Stimulated activated CD4-positive, alpha-beta T cell treated with anti-CD3 and anti-CD28 coated beads, Interleukin-4, amount 100 ng/mL, for 48 hours (primary cell): ENCODE measurements at places on chromosomes 2 and 18.
A peak's percentile ranks its signal among the peaks of the same experiment; 100 is the strongest.

GRCh38 chr2:32678825-32679224 lies 51.0 kb downstream of the TTC27 start:
- no peak for DNase-seq

GRCh38 chr2:66228128-66228547 lies 206.8 kb upstream of the MEIS1 start:
- no peak for DNase-seq

DNA sequence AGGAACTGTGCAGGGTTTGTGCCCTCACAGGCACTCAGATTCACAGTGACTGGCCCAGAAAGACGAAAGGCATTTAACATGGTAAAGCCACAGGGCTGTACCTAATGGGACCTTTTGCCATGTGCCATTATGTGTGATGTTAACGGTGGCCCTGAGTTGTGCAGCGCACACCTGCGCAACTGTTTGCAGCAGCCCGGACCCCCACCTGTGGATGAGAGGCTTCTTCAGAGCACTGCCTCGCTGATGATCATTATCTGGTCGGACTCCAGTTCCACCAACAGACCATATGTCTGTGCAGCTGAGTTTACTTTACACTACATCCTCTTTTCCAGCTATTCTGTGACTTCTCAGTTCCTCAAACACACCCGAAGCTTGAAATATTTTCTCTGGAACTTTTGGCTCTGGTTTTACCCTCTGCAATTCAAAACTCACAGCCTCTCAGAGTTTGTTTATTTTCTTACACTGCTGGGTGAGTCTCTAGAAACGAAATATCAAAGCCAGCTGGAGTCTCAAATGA lies 35.6 kb upstream of the UBE2F start:
- no peak for DNase-seq

DNA sequence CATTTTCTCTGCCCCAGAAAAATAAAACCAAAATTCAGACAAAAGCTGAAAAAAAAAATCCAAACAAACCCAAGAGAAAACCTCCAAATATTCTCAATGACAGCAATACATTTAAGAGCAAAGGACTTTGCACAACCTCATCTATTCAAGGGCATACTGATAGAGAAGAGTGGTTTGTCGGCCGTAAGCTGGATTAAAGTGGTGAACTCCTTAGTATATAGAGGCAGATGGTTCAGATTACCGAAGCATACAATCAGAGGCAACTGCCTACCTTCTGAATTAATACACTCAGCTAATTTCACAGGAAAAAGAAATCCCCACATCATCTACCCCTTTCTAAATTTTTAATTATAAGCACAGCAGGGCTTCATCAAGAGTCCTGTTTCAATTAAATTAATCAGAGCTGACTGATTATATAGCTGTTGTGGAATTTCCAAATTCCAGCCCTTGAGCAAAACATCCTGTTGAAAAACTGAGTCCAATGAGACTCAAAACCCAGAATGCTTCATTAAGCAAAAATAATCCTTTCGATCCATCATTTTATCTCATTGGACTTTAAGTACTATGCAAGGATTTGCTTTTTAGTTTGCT lies at the start of gene CPLX4:
Gene CPLX4, minus strand, starts transcription at position 190 of the 591 bp plus-strand sequence. Its CDS starts 187 bp downstream, at position 3.
- no peak for DNase-seq

DNA sequence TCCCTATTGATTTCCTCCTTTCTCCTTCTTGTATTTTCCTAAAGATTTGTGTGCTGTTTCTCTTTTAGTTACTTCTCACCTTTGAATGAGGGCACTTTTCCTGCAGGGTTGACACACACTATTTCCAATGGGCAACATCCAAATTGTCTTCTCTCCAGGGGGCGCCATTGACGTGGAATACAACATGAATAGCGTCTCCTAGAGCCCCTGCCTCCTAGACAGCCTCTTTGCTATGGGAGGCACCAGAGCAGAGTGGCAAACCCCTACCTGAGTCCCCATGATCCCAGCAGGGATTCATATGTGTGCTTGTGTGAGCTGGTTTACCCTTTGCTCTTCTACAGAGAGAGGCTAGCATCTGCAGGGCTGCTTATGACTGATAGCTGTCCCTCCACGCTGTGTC lies 61.3 kb upstream of the ITSN2 start:
- DNase-seq, result peak; percentile 58

DNA sequence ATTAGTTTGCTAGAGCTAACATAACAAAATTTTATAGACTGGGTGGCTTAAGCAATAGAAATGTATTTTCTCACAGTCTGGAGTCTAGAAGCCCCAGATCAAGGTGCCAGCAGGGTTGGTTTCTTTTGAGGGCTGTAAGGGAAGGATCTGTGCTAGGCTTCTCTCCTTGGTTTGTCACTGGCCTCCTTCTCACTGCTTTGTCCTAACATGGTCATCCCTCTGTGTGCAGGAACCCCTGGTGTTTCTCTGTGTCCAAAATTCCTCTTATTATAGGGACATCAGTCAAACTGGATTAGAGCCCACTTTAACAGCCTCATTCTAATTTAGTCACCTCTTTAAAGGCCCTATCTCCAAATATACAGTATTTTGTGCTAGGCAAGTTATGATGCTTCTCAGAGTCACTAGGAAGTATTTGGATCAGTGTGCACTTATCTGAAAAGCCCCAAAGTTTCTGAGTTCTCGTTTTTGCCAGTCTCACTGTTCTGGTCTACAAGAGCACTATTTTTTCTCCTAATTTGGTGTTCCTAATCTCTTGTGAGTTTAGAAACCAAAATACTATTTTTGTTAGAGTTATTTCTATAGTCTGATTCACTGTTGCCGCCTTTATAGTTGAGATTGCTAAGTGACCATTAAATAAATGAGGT lies 29.0 kb downstream of the ZC3H6 start:
- DNase-seq, result no peak

GRCh38 chr2:15494877-15495276 lies 66.3 kb downstream of the NBAS start:
- DNase-seq, result no peak

DNA sequence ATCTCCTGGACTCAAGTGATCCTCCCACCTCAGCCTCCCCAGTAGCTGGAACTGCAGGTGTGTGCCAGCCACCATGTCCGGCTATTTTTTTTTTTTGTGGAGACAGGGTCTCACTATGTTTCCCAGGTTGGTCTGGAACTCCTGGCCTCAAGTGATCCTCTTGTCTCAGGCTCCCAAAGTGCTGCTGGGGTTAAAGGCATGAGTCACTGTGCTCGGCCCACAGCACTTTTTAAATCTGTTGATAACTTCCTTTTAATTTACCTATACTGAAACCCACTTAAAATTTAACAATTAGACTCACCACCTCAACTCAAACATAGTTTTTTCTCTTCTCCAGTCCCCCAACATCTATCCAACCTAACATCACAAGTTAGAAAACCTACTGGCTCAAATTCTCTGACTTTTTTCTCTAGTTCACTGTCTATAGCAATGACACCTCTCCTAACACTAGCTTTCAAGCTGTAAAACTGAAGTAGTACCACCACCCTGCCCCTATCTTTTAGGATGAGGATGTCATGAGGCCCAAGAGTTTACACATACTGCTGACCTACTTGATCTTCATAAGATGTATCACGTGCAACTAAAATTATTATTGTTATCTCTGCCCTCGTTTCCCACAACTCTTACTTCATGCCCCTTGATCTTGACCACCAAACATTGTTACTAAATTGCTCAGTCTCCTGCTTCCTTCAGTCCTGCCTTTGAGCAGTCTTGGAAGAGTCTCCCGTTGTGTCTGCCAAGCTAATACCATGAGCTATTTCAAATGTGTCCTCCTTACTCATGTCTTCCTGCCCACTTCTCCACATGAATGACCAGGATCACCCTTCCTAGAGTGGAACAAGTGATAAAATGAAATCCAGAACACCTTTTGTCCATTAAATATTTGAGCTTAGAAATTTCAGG lies 142.3 kb upstream of the ZFP36L2 start:
- DNase-seq, result no peak

DNA sequence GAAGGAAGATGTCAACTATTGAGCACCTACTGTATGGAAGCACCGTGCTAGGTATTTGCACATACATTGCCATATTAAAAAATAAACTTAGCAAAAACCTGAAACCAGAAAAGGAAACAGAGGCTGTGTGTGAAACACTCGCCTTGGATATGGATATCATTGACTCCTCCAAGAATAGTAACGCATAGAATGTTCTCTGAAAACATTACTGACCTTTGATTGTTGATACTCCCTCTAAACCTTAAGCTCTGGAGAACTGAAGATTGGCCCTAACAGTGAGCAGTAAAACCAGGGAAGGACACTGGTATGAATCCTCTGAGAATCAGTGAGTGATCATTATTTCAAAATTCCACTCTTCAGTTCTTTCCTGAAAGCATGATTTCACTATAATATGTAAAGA lies 236.8 kb downstream of the CDH20 start:
- DNase-seq, result no peak

DNA sequence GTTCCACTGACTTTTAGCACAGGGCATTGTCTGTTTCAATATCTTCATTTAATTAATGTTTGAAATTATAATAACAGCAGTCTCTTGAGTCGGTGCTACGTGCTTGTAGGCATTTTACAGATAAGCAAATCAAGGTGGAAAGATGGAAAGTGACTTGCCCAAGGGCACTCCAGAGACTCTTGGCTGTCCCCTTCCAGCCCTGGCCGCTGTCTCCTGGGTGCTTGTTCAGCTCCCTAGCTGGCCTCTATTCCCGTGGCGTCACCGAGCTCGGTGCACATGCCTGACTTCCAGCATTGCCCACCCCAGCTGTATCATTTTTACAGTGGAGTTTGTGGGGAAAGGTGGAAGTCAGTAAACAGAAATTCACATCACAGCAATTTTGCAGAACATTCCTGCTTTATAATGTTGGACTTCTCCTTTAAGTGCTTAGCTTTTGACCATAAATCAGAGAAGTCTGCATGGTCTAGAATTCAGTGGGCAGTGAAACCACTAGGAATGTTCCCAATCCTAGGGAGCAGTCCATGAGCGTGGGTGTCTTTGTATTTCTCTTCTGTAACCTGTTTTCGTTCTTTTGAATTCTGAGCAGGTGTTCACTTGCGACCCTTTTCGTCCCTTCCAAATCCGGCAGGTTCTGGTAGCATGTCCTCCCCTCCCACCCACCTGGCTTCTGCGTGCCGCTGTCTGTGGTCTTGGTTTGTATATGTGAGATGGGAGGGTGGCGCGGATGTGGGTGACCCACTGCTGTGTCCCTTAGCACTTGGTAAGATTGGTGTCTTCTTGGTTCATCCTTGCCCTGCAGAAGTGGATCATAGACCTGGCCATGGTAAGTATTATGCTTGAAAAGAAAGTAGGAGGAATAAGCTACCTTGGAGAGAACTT lies 8.4 kb downstream of the SLC66A3 start:
- no peak for DNase-seq

DNA sequence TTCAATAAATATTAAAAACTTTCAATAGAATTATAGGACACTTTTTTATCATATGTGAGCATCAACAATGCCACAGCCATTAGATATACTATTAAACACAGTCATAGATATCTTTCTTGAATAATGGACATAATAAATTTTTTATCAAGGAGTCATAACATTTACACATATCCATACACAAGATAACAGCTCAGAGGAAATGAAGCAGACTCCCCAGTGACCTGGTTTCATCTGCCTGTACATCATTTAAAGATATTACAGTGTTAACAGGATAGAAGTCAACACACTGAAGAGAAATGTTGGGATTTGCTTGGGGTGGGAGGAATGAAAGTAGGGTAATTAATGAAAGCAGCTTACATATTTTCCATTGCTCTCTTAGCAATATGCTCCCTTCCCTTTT lies 5.1 kb downstream of the SCG2 start:
- no peak for DNase-seq

DNA sequence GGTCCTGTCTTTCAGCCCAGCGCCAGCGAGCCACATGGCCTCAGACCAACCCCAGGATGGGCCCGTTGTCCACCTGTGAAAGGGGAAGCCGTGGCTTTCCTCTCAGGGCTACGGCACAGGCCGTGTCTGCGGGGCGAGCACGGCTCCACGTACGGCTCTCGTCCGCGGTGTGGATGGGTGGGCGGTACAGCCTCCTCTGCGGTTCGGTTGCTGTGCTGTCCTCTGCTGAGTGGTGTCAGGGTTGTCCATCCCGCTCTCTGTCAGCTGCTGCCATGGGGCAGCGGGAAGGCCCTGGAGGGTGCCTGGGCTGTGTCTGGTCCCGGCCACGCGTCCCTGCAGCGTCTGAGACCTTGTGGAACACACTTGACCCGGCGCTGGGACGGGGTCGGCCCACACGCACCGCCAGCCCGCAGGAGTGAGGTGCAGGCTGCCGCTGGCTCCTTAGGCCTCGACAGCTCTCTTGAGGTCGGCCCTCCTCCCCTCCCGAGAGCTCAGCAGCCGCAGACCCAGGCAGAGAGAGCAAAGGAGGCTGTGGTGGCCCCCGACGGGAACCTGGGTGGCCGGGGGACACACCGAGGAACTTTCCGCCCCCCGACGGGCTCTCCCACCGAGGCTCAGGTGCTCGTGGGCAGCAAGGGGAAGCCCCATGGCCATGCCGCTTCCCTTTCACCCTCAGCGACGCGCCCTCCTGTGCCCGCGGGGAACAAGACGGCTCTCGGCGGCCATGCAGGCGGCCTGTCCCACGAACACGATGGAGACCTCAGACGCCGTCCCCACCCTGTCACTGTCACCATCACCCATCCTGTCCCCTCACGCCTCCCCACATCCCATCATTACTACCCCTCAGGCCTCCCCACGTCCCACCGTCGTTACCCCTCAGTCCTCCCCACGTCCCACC lies 128.7 kb downstream of the NFATC1 start:
- peak; percentile 55 for DNase-seq

DNA sequence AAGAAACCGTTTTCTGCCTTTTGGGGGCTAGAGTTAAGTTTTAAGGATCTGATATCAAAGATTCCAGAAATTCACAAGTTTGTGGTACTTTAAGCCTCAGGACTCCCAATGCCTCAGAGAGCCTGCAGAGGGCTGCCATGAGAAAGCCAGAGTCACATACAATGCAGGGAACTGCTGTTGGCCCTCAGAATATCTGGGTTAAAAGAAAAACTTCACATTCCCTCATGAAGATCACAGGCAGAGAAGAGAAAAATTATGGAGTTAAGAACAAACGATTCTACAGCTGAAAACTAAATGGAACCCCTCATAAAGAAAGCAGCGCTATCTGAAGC lies 39.5 kb downstream of the HDAC4 start:
- no peak for DNase-seq

DNA sequence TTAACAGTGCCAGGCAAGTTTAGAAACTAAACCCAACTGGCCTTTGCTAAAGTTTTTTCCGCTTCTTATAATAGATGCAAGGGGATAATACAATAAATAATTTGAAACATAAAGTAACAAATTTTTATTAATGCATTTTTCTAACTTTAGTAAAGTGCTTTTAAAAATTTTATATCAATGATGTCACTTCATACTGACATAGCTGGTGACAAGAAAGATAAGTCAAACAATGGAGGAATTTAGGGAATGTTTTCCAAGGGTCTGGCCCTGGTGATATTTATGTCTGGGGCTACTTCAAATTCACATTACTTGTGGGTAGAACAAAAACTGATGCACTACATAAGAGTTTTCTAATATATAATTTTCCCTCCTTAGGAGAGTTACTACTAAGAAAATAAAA lies 61.2 kb upstream of the CBLN2 start:
- DNase-seq, result no peak

- DNase-seq, result no peak
Measured at GRCh38 chr18:48992133-48992532, 41.4 kb upstream of the SMAD7 start.
